ELR (cell line): ENCODE measurements at places on chromosomes 1 and 21.

DNA sequence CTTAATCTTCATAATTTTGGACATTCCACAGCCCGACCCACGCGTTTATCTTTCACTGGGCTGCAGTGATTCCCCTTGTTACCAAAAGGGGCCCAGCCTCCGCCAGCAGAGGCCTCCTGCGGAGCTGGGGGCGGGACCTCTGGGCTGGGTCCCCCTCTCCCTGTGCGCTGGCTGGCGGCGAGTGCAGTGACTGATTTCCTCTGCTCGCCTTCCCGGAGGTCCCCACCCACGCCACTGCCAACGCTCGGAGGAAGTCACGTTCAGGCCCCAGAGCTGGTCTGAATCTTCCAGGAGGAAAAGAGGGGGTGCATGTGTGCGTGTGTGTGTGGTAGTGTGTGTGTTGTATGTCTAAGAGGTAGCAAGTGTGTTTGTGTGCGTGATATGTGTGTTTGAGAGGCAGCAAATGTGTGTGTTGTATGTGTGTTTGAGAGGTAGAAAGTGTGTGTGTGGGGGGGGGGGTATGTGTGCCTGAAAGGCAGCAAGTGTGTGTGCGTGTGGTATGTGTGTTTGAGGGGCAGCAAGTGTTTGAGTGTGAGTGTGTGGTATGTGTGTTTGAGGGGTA lies 35.0 kb upstream of the JAK1 start:
- no peak for DNase-seq

GRCh38 chr1:155301342-155301841 lies at the start of gene PKLR:
TSS of gene PKLR (minus strand) at chr1:155301438. CDS start at chr1:155301395, 43 bp downstream.
- DNase-seq = no peak

DNA sequence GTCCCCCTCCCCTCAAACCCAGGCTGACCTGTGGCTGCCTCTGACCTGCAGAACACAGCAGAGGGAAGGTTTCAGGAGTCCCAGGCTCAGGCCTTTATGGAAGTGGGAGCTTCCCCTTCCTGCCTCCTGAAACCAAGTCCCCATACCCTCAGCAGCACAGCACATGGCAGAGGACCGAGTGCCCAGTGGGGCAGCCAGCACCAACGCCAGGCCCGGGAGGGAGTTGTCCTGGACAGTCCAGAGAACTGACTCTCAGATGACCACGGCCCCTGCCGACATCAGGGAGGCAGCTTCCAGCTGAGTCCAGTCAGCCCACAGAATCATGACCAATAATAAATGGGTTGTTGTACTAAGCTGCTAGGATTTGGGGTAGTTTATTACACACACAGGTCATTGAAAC lies 79.6 kb upstream of the ERG start:
- DNase-seq = no peak

GRCh38 chr1:167673265-167673664 lies 43.2 kb downstream of the RCSD1 start:
- DNase-seq = no peak

DNA sequence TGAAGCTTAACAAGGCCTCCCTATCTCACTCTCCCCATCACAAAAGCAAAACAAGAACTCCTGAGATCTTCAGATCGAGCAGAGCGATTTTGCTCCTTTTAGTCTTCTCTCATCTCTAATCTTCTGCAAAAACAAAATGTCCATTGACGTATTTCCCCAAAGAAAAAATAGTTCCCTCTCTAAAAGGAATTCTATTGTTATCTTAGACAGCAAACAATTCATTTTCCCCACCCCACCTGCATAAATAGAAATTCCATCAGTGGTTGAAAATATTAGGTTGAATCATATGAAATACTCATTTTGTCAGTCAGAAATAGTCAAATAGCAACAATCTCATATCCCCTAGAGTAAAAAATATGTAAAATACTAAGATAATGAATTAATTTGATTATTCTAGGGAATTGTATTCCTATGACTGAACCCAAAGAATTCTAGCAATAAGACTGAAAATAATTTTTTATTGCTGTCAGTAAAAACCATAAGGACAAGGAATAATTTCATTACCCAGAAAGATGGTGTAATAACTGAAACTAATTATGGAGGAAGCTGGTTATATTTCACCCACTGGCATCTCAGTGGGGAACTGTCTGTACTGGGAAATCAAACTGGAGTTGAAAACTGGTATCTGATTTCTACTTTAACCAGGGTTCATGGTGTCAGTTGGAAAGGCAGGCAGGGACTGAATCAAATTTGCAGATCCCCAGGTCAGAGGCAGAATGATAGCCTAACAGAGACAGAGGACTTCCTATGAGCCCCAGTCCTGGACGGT lies 51.3 kb downstream of the RHOU start:
- no peak for DNase-seq

GRCh38 chr1:59638231-59638711 lies 176.5 kb upstream of the HOOK1 start:
- DNase-seq = peak; percentile 33

DNA sequence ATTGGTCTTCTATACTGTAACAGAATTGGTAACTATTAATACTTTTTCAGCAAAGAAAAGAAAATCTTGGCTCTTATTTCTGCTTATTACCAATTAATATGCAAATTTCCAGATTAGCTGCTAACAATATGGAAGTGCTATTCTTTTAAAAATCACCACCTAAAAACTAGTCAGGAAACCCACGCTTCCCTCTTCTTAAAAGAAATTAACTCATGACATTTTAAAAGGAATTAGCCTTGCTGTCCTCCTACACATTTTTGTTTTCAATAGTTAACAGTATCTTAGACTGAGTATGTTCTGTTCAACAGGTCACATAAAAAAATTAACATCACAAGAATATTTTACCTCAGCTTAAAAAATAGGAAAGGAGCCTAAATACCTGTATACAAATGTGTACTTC lies 27.3 kb downstream of the ABL2 start:
- DNase-seq = no peak

- no peak for DNase-seq
Observed at GRCh38 chr1:14811573-14811972, 213.1 kb downstream of the KAZN start.
